ENCODE measurements at places on chromosomes 3 and 15.
A peak's percentile ranks its signal among the peaks of the same experiment; 100 is the strongest.

DNA sequence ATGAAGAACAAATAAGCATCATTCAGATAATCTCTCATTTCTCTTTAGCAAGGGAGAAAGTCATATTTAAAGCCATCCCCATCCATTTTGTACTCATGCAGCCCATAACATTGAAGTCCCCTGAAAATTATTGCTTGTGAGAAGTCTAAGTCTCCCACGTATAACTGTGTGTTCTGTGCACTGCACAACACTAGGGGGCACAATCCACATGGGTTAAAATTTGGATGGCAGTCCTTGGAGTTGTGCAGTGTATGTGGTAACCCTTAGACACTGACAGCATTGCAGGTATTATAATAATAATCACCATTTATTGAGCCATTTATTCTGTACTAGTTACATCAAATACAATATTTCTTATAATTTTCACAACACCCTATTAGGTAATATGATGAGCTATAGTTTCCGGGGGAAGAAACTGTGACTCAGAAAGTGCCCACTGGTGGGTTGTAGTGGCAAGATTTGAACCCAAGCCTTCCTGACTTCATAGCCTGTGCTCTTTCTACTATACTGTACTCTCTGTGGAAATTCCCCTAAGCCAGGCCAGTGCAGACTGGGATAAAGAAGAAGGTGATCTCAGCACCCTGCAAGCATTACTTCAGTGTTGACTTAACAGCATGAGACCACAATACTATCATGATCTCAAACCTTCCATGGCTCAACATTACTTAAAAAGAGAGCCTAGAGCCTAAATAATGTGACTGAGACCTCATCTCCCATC is 15.7 kb downstream of the KCNAB1 start:
- H3K27me3 ChIP-seq: peaks cover 3% of the 10 kb centered on the region
- H3K4me1 ChIP-seq: no peaks in the 10 kb centered on the region
- no peak overlapping the region for H3K27ac ChIP-seq
- no peak overlapping the region for H3K4me3 ChIP-seq

- H3K4me3 ChIP-seq: no peak overlapping the region
- peak; percentile 21 for DNase-seq
- H3K27ac ChIP-seq: no peak overlapping the region
- no peaks in the 10 kb centered on the region for H3K4me1 ChIP-seq
- H3K27me3 ChIP-seq: peaks cover 24% of the 10 kb centered on the region
These were observed 223.9 kb downstream of the UACA start for GRCh38 chr15:70539409-70539808.

GRCh38 chr15:36414670-36415069 is 164.8 kb upstream of the CDIN1 start:
- no peaks in the 10 kb centered on the region for H3K36me3 ChIP-seq
- H3K27ac ChIP-seq: no peak overlapping the region
- no peak overlapping the region for H3K4me3 ChIP-seq
- DNase-seq: no peak
- H3K27me3 ChIP-seq: no peaks in the 10 kb centered on the region

- peaks cover 88% of the 10 kb centered on the region for H3K27me3 ChIP-seq
- H3K4me1 ChIP-seq: peaks cover 29% of the 10 kb centered on the region
- no peak for DNase-seq
- H3K36me3 ChIP-seq: no peaks in the 10 kb centered on the region
These were observed 2.0 kb downstream of the TRIM71 start for GRCh38 chr3:32819551-32820348.

- H3K36me3 ChIP-seq: no peaks in the 10 kb centered on the region
- peaks cover 48% of the 10 kb centered on the region for H3K4me1 ChIP-seq
- peak overlapping the region; percentile 29 for H3K4me3 ChIP-seq
- no peak overlapping the region for H3K27ac ChIP-seq
- peak; percentile 79 for DNase-seq
These were observed 20.9 kb downstream of the TRPM1 start for GRCh38 chr15:31080591-31081014.
